ENCODE measurements at places on chromosomes 3 and 15. TPM values are rescaled to one million over a fixed set of nuclear protein-coding genes. Genes with fewer than 3 reads are reported as not detected.

The AP3B2 gene
- 2.0 TPM for total RNA-seq

The PTH1R gene
- 11.5 TPM for total RNA-seq

The CTXN2 gene
- total RNA-seq = not detected

The IMPG2 gene
- total RNA-seq = 2.3 TPM

The ARHGAP11A gene
- total RNA-seq = 41.8 TPM

The GOLGA8J gene
- total RNA-seq = not detected

DNA sequence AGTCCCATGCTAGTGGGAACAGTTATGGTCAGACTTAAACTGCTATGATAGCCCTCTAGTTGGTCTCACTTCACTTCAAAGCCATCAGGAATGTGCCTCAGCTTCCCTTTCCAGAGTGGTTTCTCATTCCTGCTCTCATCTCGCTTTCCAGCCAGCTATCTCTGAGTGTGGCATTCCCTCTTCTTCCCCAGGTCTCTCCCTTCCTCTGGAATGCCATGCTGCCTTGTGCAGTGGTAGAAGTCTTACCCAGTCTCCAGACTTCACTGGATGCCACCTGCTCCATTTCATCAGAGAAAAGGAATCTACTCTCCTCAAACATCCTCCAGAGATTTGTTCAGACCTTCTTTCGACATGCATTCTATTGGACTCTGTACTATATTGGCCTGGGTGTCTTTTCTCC, 83.0 kb downstream of the AGBL1 start:
- DNase-seq = no peak

DNA sequence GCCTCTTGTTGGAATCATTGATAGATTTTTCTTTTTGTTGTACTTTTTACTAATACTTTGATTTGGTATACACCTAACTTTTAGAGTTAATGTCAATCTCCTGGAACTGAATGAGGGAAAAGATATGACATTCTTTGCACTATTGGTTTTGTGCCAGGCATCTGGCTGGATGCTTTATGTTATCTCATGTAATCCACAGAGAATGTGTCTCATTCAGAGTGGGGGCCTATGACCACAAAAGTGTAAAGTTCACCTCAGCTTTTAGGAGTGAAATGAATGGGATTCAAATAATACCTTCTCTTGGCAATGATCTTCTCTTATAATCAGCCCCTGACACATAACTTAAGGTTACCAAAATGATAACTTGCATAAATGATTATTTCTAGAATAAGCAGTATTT, 329.1 kb upstream of the ROPN1 start:
- no peak for DNase-seq

DNA sequence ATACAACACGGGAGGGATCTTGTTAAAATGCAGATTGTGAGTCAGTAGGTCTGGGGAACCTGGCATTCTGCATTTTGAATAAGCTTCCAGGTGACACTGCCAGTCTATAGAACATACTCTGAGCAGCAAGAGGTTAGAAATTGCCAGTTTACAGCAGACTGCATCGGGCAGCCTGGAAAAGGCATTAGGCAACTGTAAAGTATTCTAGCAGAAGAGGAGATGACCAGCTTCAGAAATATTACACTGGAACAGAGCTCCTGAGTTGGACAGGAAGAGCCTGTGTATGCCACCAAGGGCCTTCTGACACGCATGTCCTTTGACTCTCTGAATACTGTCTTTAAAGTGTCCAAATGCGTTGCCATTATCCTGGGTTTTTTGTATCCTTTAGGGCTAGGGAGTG, 2.5 kb upstream of the ACAN start:
- DNase-seq = no peak

DNA sequence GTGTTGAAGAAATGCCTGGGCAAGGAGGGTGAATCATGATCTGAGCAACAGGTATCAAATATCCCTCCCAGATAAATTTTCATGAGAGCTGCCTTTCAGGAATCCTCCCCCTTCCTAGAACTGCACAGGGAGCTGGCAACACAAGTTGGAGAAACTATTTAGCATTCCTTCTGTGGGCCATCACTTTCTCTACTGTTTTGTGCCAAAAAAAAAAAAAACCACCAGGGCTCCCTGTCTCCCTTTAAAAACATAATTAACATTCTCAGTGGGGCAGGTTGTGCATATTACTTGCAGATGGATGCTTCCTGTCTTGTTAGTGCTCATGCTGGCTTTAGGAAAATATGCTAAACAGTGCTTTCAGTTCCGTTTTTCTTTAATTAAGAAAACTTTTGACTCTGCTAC, 234.9 kb upstream of the LMCD1 start:
- no peak for DNase-seq

DNA sequence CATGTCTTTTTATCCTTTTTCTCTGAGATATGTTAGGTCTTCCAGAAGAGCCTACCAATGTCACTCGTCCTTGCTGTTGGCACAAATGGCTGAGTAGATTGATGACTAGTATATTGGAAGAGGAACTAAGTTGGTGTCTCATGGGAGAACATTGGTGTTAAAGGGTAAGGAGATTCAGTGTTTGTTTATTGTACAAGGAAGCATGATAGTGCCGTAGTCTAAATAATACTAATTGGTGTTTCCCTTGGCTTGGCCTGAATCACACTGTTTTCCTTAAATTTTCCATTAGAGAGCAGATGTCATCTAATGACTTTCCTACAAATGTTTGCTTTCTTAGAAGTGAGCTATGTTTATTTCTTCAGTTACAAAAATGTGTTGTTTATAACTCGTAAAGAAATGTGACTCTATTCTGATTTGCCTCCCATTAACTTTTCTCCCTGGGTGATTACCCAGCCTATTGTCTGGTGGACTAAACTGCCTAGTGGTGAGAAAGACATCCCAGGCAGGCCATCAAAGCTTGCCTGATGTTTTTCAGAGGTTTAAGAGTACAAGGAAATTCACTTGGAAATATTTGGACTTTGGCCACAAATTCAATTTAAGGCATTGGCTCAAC, 28.7 kb downstream of the ADAMTSL3 start:
- no peak for DNase-seq

GRCh38 chr15:38398134-38398533, 55.8 kb upstream of the FAM98B start:
- DNase-seq = no peak

GRCh38 chr3:191441687-191442086, 19.3 kb upstream of the PYDC2 start:
- no peak for DNase-seq

- DNase-seq = no peak
These were observed 339.0 kb upstream of the PROK2 start for GRCh38 chr3:72123908-72124441.

- DNase-seq = no peak
These were observed 589 bp downstream of the HERC1 start for GRCh38 chr15:63833021-63833696.

- DNase-seq = no peak
These were observed 34.3 kb upstream of the ANKDD1A start for GRCh38 chr15:64877435-64877834.

DNA sequence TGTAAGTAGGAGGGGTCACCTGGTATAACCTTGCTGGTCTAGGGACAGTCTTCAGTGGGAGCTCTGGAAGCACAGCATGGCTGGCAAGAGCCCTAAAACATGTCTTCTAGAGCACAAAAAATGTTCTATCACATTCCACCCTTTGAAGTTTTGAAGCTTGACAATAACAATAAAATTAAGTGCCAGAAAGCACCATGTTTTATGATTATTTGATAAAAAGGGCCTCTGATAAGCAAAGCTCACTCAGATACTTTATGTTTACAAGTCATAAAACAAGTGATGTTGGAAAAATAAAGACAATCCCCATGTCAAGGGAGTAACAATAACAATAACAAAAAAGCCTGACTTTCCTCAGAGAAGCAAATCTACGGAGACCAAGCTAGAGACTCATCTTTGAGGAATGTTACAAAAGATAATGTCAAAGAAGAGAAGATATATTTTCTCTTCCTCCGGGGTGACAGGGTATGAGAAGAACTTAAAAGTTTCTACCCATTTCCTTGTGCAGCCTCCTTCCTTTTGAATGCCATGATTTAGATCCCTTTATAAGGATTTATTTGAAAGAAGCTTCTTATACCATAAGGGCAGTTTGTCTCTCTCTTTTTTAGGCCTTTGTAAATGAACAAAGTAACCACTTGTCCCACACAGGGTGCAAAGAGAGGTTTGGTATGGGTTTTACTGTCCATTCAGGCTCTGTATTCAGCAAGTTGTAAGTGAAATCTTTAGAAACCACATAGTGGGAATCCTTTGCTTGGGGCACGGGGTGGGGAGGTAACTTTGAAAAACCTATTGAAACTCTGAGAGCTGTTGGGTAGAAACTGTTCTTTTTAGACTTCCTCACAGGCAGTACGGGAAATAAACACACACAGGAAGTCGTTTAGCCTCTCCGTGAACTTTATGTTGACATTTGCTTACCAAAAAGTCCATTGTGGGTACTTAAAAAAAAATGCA, 109.6 kb upstream of the RBMS3 start:
- DNase-seq = no peak

DNA sequence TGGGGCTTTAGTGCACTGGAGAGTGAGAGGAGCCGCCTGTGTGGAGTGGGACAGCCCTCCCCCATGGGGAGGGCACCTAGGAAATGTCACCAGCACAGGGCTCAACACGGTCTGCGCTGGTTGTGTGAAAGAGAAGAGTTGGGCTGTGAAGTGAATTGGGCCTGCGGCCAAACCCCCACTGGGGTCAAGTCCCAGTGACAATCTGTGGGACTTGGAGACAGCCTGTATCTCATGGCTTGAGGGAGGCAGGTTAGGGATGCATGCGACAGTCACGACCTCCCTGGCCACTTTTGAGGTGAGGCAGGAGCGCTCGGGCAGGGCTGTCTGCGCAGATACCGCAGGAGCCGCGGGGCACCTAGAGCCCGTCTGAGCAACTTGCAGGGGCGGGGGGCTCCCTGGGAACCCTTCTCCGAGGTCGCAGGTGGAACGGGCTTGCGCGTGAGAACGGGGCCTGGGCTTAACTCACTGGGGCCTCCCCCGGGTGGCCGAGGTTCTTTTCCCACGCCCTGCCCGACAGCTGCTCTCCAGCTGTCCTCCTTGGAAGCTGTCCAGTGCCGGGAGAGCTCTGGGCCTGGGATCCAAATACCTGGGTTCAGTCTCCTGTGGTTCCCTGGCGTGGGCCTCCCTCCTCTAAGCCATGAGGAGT, 77.4 kb downstream of the SNRK start:
- DNase-seq = no peak
